A549 treated with dexamethasone at 1 μM for 4 hours (cell line): ENCODE measurements at places on chromosomes 4 and X. TPM values are rescaled to one million over a fixed set of nuclear protein-coding genes. Genes with fewer than 3 reads are reported as not detected.

The GAGE13 gene
- total RNA-seq, result not detected in 5 replicates

The HTN1 gene
- 0.02 TPM in 1 of 5 replicates, not detected in the others for total RNA-seq

The PCDH19 gene
- 0.02 to 0.07 TPM (median 0.06 TPM) in 5 replicates for total RNA-seq

The TCEAL6 gene
- not detected in 5 replicates for total RNA-seq

The RTL3 gene
- total RNA-seq, result 0.09 to 0.16 TPM (median 0.11 TPM) in 5 replicates
